T-helper 2 cell (primary cell): ENCODE measurements at places on chromosomes 13 and 19.

DNA sequence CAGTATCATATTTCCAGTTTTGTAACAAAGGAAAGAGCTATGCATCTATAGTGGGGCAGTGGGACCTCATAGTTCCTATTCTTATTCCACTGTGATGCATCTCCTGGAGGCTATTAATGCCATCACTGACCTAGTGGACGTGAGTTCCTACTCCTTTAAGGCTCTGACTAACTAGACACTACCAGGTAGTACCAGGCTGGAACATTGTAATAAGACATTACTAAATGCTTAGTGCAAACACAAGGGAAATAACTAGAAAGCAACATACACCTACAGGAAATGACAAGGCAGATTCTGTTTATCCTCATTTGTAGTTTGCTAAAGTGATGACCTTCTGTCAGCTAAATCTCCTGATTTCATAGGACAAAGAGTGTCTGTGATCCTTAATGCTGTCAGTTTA, 192.5 kb downstream of the POSTN start:
- no peak for DNase-seq

- DNase-seq = no peak
Measured at GRCh38 chr13:32415019-32415418, 12.9 kb downstream of the N4BP2L1 start.

DNA sequence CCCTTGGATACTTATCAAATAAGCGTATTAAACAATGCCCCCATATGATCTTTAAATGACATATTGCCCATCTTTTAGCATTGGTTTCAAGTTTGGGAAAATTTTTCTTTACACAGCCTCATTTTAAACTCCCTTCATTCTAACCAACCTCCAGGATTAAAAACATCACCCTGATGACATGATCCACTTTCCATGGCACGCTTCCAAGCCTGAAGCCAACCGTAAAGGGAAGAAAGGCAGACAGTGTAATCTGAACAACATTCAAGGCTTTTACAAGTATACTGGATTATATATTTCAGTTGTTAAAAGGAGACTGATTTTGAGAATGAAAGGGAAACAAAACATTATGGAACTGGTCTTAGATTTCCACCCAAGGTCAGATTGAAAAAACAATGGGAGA, 1721.9 kb downstream of the OLFM4 start:
- no peak for DNase-seq

DNA sequence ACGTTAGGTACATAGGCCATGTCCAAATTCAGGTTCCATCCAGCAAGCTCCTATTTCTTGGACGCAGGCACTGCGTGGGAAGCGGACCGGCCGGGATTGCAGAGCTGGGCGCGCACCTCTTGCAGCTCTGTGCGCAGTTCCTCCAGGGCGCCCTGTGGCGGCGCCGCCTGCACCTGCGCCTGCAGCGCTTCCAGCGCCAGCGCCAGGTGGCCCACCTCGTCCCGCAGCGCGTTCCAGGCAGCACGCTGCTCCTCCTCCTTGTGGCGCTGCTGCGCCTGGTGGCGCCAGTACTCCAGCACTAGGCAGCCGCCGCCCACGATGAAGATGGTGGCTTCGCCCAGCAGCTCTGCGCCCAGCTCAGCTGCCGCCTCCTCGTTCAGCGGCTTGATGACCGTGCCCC, 31.1 kb downstream of the OPA3 start:
- DNase-seq = no peak

- no peak for DNase-seq
Measured at GRCh38 chr19:461721-462551, 1.1 kb upstream of the SHC2 start.

GRCh38 chr13:101474419-101474957, 22.0 kb downstream of the ITGBL1 start:
- no peak for DNase-seq

DNA sequence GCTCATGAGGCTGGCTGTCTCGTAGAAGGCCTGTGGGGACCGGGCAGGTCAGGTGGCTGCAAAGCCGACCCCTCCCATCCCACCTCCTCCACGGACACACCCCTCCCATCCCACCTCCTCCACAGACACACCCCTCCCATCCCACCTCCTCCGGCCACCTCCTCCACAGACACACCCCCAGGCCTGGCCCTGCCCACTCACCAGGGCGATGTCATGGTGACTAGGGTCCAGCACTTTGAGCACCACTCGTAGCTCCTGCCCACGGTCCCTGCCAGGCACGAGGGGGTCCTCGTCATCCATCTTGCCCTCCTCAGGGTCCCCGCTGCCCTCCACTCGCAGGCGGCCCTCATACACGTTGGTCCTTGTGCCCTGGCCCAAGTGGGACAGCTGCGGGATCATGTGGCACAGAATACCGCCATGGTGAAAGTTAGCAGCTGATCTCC, 18.8 kb downstream of the TYK2 start:
- no peak for DNase-seq

- no peak for DNase-seq
Measured at GRCh38 chr19:12774588-12775555, at the start of gene HOOK2. Gene HOOK2 (minus strand): TSS chr19:12775552. CDS start chr19:12775449, 103 bp downstream.

- no peak for DNase-seq
Measured at GRCh38 chr19:1655987-1656608, 3.7 kb upstream of the TCF3 start.

GRCh38 chr19:41745756-41746155, 9.6 kb upstream of the CEACAM6 start:
- DNase-seq = no peak

- DNase-seq = no peak
Measured at GRCh38 chr19:16077984-16078758, 1.9 kb downstream of the TPM4 start.

- DNase-seq = no peak
Measured at GRCh38 chr19:16619457-16619856, 8.5 kb downstream of the MED26 start.

- no peak for DNase-seq
Measured at GRCh38 chr19:5997371-5997770, 19.4 kb upstream of the RANBP3 start.

DNA sequence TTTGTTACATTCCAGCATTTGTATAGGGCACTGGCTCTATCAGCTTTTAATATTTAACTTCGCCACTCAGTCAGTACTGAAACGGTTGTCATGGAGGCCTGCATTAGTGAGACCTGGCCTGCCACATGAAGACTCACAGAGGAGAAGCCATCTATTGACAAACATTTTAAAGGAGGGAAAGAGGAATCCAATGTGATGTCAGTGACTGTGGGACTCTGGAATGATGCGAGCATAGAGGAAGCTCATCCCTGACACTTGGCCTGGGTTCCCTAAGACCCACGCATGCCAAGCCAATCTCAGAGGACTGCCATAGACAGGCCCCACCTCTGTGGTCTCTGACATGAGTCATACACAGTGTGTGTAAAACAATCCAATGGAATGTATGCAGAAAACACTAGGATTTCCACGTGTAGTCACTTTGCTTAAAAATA, 7.9 kb upstream of the DPY19L3 start:
- no peak for DNase-seq

DNA sequence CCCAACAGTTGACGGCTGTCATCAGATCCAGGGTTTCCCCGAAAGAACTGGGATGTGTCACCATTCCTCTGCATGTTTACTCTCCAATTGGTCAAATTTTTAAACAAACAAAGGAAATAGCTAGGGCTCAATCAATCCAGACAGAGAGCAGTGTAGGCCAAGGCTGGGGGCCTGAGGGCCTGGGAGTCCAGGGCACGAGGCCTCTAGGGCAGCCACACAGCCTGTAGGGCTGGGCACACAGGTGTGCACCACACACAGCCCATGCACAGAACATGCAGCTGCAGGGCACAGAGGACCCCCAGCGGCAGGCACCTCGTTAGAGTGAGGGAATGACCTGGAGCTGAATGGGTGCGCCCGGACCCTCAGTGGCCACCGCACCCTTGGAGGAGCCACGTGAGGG, 9.5 kb downstream of the MIER2 start:
- no peak for DNase-seq

- no peak for DNase-seq
Measured at GRCh38 chr13:58324161-58324560, 692.6 kb downstream of the PCDH17 start.

- DNase-seq = no peak
Measured at GRCh38 chr13:43389573-43389972, 366.2 kb downstream of the DNAJC15 start.

- DNase-seq = no peak
Measured at GRCh38 chr13:96700657-96701056, 293.6 kb downstream of the OXGR1 start.

GRCh38 chr19:17323300-17323963, 11.2 kb downstream of the ANO8 start:
- DNase-seq = no peak

GRCh38 chr19:5880604-5881078, 10.3 kb upstream of the FUT5 start:
- no peak for DNase-seq

GRCh38 chr13:48485432-48485831, 47.4 kb downstream of the RCBTB2 start:
- no peak for DNase-seq

- no peak for DNase-seq
Measured at GRCh38 chr13:27226991-27227390, 24.4 kb upstream of the RPL21 start.

DNA sequence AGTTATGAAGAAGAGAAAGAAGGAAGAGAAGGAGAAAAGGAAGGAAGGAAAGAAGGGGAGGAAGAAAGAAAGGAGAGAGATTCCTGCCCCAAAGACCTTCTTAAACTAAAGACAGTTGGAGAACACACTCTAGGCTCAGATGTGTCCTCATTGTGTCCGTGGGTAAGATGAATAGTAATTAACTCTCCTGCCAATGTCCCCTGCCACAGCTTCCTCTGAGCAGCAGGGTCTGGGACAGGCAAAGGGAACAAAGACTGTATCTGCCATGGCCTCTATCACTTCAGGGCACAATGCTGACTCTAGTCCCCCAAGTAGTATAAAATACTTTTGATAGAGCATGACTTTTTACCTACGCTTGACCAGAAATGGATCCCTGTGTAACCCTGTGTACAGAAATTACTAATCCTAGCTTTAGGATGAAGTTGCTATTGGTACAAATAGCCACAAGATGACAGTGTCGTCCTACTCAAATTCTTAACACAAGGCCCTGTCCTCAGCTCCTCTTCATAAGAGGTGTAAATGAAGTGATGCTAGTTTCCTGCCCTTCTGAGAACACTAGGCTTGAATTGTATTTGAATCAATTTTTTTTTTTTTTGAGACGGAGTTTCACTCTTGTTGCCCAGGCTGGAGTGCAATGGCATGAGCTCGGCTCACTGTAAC, 186.2 kb upstream of the GPR12 start:
- DNase-seq = peak; percentile 55

DNA sequence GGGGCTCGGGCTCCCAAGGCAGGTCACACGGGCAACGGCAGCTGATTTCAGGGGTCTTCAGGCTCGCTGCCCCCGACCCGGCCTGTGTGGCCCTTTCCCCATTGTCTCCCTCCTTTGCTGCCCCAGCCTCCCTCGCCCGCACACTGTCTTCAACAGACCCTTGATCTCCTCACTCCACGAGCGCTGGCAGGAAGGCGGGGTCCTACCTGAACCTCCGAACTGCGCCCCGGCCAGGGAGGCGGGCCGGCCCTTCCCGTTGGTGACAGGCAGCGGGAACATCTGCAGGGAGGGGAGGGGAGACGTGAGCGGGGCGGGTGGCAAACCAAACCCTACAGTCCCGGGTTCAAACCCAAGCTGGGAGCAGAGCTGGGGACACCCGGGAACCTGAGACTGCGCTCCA, 6.3 kb downstream of the TCF3 start:
- DNase-seq = no peak

GRCh38 chr13:94494026-94494425, 14.5 kb upstream of the DCT start:
- DNase-seq = no peak

- DNase-seq = no peak
Measured at GRCh38 chr19:29819986-29820385, 8.2 kb downstream of the CCNE1 start.

GRCh38 chr19:40398417-40399131, 8.6 kb upstream of the HIPK4 start:
- DNase-seq = peak; percentile 52

DNA sequence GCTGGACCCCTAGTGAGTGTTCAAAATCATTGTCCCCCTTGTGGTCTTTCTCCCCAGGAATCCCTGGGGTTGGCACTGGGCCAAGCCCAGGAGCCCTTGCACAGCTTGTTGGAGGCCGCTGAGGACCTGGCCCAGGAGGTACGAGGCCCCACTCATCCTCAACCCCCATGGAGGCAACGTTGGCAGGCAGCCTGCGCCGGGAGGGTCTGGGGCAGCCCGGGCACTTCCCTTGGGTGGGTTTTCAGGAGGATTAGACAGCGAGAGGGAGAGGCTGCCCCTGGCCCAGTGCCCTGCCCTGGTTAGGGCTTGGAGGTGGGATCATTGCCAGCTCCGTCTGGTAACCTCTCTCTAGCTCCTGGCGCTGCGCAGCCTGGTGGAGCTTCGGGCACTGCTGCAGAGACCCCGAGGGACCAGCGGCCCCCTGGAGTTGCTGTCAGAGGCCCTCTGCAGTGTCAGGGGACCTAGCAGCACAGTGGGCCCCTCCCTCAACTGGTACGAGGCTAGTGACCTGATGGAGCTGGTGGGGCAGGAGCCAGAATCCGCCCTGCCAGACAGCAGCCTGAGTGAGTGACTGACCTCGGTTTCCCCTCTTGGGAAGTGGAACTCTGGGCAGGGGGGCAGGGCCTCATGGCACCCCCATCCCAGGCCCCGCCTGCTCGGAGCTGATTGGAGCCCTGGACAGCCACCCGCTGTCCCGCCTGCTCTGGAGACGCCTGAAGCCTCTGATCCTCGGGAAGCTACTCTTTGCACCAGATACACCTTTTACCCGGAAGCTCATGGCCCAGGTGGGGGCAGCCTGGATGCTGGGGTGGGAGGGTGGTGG, 3.0 kb downstream of the ABCA7 start:
- no peak for DNase-seq

GRCh38 chr19:33667141-33667650, 45.4 kb downstream of the CHST8 start:
- DNase-seq = no peak

GRCh38 chr13:66225072-66225471, 1005.1 kb downstream of the PCDH9 start:
- DNase-seq = no peak

GRCh38 chr13:63367522-63368198, 1952.0 kb upstream of the PCDH20 start:
- no peak for DNase-seq

- no peak for DNase-seq
Measured at GRCh38 chr13:36680913-36681312, 7.1 kb downstream of the SERTM1 start.

- no peak for DNase-seq
Measured at GRCh38 chr19:39296906-39297305, 699 bp downstream of the IFNL1 start.

GRCh38 chr13:110230661-110231347, 76.2 kb downstream of the COL4A1 start:
- no peak for DNase-seq

- peak; percentile 17 for DNase-seq
Measured at GRCh38 chr19:12092065-12092867, 27.7 kb downstream of the ZNF844 start.
